ENCODE measurements at places on chromosomes 6 and 20.

DNA sequence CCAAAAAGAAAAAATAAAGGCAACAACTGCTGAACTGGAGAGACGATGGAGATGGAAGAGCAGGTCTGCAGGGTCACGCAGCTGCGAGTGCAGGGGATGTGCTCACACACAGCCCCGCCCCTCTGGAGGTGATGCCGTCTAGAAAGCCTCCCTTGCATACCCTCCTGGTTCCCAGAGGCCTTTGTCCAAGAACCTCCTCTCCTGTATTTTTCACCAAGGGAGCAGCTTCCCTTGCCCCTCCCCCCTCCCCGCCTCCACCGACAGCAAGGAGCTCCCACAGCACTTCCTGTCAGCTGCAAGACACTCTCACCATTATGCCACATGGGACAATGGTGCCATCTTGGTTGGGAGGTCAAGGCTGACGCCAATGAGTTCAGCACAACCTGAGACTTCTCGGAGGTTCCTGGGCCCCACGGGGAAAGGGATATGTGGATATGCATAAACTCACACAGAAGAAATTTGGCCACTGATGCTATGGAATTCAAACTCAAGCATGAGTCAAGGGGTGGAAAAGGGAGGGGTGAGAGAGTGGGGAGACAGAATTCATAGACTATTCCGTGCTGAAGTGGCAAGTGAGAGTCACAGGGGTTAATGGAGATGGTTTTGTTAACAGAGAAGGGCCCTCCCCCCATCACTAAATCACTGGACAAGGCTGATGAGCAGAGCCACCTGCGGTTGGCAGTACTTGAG lies 132.9 kb downstream of the SCML4 start:
- DNase-seq, result no peak

DNA sequence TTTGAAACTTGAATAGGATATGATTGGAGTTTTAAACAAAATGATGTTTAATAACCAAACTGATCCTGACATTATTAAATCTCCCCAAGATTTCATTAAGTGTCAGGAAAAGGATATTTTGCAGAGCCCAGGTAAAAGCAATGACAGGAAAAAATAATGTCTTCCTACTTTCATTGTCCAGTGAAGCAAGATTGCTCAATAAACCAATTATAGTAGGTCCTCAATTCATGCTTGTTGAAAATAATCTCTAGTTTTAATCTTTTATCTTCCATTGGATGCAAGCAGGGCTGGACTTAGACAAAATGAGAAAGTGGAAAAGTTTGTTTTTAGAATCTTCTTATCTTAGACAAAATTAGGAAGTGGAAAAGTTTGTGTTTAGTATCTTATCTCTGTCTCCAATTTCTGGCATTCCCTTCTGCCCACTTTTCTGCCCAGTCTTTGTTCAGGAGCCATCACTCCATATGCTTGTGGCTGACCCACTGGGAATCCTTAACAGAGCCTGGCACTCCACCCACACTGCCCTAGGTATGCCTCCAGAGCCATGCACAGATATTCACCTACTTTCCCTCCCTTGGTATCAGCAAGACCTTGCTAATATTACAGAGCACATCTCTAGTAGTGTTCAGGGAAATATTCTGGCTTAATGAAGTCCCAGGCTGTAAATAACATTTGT lies 57.0 kb upstream of the CARMIL1 start:
- DNase-seq, result no peak

GRCh38 chr6:68502946-68503345 lies 132.1 kb upstream of the ADGRB3 start:
- DNase-seq, result no peak

GRCh38 chr20:62876501-62876901 lies 14.9 kb upstream of the TCFL5 start:
- no peak for DNase-seq

DNA sequence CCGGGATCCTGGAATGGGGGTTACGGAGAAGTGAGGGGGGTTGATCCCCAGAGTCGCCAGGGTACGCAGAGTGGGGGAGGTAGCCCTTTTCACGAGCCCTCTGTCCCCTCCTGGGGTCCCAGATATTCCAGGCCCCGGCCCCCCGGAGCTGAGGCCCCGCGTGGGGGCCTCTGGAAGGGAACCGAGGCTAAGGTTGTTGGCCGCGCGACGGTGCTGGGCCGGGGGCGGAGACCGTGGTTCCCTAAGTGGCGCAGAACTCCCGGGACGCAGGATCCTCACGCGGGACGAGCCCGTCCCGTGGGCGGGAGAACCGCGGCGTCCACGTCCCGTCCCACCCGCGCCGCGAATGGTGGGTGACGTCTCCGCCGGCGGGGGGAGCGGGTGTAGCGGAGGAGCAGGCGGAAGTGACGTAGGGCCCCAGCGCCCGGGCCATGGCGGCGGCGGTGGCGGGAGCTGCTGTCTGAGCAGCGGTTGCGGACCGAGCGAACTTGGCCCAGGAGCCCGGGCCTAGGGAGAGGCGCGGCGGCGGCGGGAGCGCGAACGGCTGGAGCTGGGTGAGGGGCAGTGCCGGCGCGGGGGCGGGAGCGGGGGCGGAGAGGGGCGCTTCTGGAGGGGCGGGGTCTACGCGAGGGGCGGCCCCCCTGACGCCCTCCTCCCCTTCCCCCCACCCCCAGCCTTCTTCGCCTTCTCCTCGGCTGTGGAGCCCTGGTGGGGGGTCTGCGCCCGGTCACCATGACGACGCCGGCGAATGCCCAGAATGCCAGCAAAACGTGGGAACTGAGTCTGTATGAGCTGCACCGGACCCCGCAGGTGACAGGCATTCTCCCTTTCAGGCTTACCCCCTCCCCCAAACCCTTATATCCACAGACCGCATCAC lies at the start of gene RING1:
TSS of gene RING1 (plus strand) at position 410 of the 877 bp plus-strand sequence. CDS start at position 733, 323 bp downstream.
- peak; percentile 93 for DNase-seq

Data from heart left ventricle (tissue), 16 donors.